ENCODE measurements at places on chromosomes 1 and 21.

GRCh38 chr1:29865051-29865450 is 628.7 kb downstream of the PTPRU start:
- DNase-seq: no peak

GRCh38 chr1:111213412-111213811 is 13.0 kb upstream of the DENND2D start:
- no peak for DNase-seq

DNA sequence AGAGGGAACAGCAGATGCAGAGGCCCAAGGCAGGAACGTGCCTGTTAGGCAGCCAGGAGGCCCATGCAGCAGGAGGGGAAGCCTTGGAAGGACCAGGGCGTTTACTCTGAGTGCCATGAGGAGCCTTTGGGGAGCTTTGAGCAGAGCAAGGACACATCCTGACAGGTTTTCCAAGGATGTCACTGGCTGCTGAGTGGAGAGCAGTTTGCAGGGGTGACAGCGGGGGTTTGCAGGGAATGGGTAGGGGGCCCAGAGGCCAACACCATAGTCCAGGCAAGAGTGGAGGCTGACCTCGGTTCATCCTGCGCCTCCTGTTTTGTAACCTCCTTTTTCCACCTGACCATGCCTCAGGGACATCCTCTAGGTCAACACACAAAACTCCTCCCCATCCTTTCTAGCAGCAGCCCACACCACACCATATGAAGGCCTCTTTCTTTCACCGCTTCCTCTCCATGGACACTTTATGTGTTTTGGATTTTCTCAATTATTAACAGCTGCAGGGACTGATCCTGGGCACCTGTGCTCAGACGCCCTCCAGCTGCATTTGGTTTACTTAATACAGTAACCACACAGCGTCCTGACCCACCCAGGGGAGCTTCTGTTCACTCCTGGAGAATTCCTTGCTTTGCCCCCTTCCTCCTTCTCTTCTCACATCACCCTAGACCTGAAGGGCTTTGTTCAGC is 528.5 kb downstream of the MATN1 start:
- no peak for DNase-seq

DNA sequence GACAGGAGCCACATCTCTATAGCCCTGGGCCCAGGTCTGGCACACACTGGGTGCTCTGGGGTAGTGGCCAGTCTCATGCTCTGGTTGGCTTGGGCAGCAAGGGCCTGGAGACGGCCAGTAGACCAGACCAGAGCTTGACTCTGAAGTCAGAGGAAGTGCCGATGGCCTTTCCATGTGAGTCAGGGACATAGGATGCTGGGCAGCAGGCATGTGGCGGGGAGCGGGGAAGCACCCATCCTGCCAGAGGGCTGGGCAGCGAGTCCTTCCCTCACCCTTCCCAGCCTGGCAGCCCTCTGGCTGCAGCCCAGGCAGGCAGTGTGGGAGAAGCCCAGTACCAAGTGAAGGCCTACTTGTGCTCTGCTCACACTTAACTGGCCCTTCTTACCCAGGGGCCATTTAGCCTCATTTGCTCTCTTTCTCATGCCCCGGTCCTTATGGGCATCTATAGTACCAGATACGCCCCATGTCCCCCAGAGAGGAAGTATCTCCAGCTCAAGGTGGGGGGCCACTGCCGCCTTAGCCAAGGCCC is 3.3 kb downstream of the GPR153 start:
- DNase-seq: no peak

- no peak for DNase-seq
These were observed 78.1 kb upstream of the JAK1 start for GRCh38 chr1:65044411-65044810.

GRCh38 chr1:92877792-92878191 is 46.0 kb downstream of the RPL5 start:
- DNase-seq: no peak

- DNase-seq: no peak
These were observed 159.8 kb downstream of the RUNX1 start for GRCh38 chr21:34889320-34889675.

GRCh38 chr21:29477941-29478340 is 179.2 kb downstream of the BACH1 start:
- no peak for DNase-seq
